ENCODE measurements at places on chromosomes 4 and X.

- DNase-seq = no peak
Observed at GRCh38 chrX:124887572-124887971, 432.1 kb upstream of the TEX13C start.

GRCh38 chrX:15059474-15059873 lies 186.3 kb downstream of the MOSPD2 start:
- no peak for DNase-seq

- no peak for DNase-seq
Observed at GRCh38 chrX:103730147-103730795, 19.6 kb downstream of the TMEM31 start.

DNA sequence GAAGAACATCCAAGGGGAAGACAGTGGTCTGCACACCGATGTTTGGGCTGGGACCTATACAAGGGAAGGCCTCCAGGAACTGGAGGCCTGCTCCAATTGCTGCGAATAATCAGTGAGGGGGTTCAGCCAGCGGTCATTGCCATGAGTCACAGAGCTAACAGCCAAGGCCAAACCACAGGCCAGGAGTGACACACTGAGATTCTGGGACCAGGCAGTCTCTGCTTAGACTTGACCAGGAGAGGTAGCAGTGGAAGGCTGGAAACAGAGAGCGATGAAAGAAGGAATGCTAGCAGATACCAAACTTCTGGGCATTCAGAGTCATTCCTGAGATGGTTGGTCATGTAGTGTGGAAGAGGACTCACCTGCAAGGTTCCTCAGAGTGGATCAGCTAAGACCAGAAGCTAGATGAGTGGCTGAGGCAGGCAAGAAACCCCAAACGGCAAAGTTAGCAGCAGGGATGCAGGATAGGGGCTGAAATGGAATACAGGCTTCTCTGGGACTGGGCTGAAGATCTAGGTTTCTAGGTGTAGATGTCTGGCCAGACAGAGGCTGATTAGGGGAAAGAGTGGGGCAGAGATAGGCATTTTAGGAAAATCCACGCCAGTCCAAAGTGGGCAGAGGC lies 54.7 kb downstream of the CNGA2 start:
- DNase-seq = no peak

DNA sequence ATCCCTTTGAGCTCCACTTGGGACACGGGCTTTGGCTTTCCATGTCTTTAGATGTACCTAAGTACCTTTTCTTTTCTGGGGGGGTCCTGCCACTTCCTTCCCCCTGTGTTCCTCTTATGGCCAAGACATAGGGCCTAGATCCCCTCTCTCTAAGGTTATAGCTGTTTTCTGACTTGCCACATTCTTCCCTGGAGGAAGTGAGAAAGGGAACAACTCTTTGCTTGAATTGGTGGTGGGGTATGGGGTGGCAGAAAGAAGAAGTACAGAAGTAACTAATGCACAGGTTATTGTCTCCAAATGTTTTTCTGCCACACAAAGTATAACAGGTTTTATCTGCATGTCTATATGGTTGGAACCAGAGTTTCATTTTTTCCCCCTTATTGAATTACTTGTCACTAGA lies 29.7 kb upstream of the DIPK2B start:
- DNase-seq = no peak

DNA sequence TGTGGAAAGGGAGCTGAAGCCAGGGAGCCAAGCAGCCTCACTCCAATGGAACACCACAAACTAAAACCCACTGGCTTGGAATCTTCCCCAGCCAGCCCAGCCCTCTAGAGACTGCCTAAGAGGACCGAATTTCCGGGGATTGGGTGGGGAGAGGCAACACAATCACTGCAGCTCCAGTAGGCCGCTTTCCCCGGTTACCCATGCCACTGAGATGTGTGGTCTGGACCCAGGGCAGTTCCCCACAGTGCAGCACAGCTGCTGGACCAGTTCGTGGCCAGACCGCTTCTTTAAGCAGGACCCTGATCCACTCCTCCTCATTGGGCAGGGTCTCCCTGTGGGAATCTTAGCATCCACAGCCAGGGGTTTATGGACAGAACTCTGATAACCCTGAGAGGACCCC lies 91.9 kb upstream of the PAGE3 start:
- DNase-seq = no peak

- DNase-seq = peak; percentile 14
Observed at GRCh38 chrX:108735679-108736508, 469 bp downstream of the IRS4 start.

- DNase-seq = no peak
Observed at GRCh38 chr4:6362243-6362885, 92.7 kb downstream of the WFS1 start.

GRCh38 chr4:80361329-80361900 lies 25.9 kb downstream of the CFAP299 start:
- DNase-seq = peak; percentile 10

- DNase-seq = no peak
Observed at GRCh38 chr4:173218411-173219125, 50.0 kb downstream of the GALNT7 start.

- DNase-seq = no peak
Observed at GRCh38 chr4:7788694-7789425, 150.8 kb downstream of the AFAP1 start.

DNA sequence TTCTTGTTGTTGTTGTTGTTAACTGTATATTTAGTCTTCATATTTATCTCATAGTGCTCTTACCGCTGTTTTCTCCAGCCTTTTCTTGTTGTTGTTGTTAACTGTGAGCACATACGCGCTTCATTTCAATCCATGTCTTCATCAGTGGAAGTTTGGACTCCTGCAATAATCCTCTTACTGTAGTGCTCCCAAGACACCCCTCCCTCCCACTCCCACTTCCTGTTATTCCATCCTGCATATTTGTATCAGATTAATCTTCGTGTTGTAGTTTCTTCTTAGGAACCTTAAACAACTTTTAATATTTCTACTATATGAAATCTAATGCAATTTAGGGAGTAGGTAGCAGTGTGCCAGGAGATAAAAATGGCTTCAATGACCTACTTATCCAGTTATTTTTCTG lies 674.8 kb downstream of the RAPGEF2 start:
- DNase-seq = no peak
